Colonic mucosa (tissue), 4 donors: ENCODE measurements at places on chromosomes 2 and 18.

DNA sequence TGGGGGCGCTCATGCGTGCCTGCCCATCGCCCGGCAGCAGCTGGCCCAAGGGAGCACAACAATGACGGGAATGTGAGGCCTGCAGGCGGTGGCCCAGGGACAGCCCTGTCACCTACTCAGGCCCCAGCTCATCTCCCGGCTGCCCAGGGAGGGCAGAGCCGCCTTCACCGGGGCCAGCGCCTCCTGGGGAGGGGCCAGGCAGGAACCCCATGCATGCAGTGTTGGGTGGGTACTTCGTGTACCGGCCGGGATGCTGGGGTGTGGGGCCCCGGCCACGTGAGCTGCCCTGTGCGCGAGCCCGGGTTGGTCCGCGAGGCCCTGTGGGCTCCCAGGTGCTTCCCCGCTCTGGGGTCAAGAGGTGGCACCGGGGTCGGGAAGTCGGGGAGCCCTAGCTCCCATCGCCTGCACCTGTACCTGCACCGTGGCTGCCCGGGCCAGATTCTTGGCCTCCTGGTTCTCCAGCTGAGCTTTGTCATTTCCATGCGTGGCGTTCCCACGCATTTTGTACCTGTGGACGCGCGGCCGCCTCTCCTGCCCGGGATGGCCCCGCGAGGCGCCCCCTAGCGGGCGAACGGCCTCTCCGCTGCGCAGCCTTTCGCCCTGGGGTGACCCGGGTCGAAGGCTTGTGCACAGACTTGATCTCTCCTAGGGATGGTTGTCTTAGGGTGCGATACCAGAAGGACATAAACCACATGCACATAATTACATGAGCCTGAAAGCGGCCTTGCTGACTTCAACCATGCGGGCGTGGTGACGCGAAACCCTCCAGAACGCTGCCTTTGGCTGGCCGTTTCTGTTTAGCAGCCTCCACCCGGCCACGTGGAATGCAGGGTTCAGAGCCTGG, 950 bp downstream of the KLHL30 start:
- H3K4me1 ChIP-seq: peaks cover 7% of the 10 kb centered on the region
- DNase-seq: no peak
- H3K27ac ChIP-seq: no peak overlapping the region
- no peaks in the 10 kb centered on the region for H3K36me3 ChIP-seq
- no peaks in the 10 kb centered on the region for H3K27me3 ChIP-seq

- H3K27ac ChIP-seq: no peak overlapping the region
- H3K27me3 ChIP-seq: peaks cover 20% of the 10 kb centered on the region
Measured at GRCh38 chr2:131034122-131035051, 58.9 kb downstream of the FAM168B start.

DNA sequence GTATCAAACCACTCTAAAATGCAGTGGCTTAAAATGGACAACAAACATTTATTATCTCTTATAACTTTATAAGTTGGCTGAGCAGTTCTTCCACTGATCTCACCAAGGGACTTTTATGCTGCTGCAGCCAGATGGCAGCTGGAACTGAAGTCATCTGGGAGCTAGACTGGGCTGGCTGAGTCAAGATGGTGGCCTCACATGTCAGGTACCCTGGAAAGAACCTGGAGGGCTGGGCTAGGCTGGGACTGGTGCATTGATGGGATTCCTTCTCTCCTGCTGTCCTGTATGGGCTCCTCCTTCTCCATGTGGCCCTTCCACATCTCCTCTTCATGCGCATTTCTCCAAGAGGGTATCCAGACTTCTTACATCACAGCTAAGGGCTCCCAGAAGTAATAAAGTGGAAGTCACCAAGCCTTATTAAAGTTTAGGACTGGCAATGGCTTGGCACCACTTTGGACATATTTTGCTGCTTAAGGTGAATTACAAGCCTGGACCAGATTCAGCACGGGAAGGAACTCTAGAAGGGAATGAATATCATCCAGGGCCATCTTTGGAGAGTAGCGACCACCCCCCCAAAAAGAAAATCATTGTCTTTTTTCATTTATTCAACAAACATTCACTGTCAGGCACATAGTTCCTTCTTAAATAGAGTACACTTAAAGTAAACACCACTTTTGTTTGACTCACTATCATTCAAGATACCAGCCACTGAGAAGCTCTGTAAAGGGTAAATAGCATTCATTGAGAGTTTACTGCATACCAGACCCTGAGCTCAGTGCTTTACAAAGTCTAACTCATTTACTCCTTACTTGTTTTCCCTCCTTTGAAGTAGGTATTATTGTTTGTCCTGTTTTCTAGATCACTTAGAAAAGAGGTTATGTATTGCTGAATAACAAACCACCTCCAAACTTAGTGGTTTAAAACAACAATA, 138.0 kb downstream of the ZFP36L2 start:
- H3K4me3 ChIP-seq: no peak overlapping the region
- DNase-seq: no peak

DNA sequence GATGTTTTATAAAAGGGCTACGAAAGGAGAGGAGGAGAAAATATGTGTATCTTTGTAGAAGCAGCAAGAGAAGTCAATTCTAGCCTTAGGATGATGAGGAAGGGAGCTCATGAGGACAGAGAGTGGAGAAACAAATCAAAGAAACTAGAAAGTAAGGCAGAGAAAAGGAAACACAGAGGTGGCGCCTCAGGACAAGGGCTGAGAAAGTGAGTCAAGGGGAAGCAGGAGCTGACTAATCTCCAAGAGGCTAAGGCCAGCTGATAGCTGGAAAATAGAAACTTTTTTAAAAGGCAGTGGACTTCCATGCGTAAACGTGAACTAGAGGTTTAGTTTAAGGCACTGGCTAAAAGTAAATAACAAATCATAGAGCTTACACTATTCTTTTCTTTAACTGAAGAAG, 173.3 kb downstream of the ANKRD44 start:
- no peak overlapping the region for H3K27ac ChIP-seq
- no peaks in the 10 kb centered on the region for H3K36me3 ChIP-seq
- no peaks in the 10 kb centered on the region for H3K4me1 ChIP-seq
- no peak overlapping the region for H3K4me3 ChIP-seq
- no peaks in the 10 kb centered on the region for H3K27me3 ChIP-seq
- no peak for DNase-seq

GRCh38 chr2:9200633-9201015, 6.0 kb upstream of the ASAP2 start:
- H3K27ac ChIP-seq: no peak overlapping the region
- no peak overlapping the region for H3K4me3 ChIP-seq
- H3K27me3 ChIP-seq: no peaks in the 10 kb centered on the region

- DNase-seq: no peak
- no peaks in the 10 kb centered on the region for H3K27me3 ChIP-seq
- H3K4me1 ChIP-seq: no peaks in the 10 kb centered on the region
- no peak overlapping the region for H3K4me3 ChIP-seq
- no peaks in the 10 kb centered on the region for H3K36me3 ChIP-seq
Measured at GRCh38 chr18:14976736-14977430, 228.9 kb downstream of the ANKRD30B start.

DNA sequence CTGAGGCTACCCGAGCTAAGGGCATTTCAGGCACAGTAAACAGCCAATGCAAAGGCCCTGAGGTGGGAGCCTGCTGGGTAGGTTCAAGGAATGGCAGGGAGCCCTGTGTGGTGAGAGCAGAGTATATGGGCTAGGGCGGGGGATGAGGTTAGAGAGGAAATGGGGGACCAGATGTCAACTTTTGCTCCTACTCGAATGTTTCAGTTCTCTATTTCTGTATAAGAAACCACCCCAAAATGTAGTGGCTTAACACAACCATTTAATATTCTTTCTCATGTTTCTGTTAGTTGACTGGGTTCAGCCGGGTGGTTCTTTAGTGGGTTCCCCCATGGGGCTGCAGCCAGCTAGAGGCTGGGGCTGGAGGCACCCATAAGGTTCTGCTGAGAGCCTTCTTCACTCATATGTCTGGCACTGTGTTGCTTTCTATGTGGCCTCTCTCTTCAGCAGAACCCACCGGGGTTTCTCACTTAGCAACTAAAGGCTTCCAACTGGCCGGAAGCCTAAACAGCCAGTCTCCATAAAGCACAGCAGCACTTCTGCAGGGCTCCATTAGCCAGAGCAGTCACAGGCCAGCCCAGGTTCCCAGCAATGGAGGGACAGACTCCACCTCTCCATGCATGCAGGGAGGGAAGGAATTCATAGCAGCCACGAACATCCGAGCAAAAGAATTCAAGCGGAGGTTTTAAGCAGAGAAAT, 5.6 kb upstream of the ATOH8 start:
- no peak for DNase-seq
- peaks cover 2% of the 10 kb centered on the region for H3K4me1 ChIP-seq
- no peak overlapping the region for H3K27ac ChIP-seq

DNA sequence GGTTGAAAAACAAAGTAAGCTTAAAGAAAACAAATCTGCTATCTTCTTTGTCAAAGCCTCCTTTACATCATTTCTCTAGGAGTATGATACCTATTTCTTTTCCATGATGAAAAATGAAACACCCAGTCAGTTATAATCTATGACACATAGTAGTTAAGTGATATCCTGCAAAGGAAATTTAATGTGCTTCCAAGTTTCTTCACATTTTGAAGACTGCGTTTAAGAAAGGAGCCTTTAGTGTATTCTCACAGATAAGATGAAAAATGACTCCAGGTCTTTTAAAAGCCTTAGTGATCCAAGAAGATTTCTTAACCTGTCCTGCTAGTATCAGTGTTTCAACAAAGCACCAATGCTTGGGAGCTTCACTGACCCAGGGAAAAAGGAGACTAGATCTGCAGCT, 356.7 kb downstream of the CCDC85A start:
- no peaks in the 10 kb centered on the region for H3K4me1 ChIP-seq
- H3K27me3 ChIP-seq: no peaks in the 10 kb centered on the region
- DNase-seq: no peak
- H3K36me3 ChIP-seq: no peaks in the 10 kb centered on the region

DNA sequence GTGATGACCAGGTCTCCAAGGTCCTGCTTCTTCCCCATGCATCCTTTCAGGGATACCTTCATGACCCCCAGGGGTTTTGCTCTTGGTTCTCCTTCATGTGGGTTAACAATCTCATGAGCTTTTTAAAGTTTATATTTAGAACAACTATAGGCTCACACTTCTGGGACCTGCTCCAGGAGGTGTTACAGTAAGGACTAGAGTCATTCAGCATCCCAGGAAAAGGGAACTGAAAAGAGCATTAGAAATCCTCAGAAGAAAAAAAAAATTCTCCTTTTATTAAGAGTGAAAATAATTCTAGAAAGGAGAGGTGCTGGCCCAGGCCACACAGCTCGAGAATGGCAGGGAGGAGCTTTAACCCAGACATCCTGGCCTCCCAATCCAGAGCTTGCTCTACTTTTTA, 66.5 kb downstream of the SETBP1 start:
- H3K4me1 ChIP-seq: no peaks in the 10 kb centered on the region
- DNase-seq: no peak
- H3K27ac ChIP-seq: no peak overlapping the region
- no peak overlapping the region for H3K4me3 ChIP-seq
- no peaks in the 10 kb centered on the region for H3K36me3 ChIP-seq

- H3K36me3 ChIP-seq: no peaks in the 10 kb centered on the region
- no peak overlapping the region for H3K27ac ChIP-seq
- H3K27me3 ChIP-seq: no peaks in the 10 kb centered on the region
Measured at GRCh38 chr2:200484934-200485333, 24.9 kb downstream of the KCTD18 start.

DNA sequence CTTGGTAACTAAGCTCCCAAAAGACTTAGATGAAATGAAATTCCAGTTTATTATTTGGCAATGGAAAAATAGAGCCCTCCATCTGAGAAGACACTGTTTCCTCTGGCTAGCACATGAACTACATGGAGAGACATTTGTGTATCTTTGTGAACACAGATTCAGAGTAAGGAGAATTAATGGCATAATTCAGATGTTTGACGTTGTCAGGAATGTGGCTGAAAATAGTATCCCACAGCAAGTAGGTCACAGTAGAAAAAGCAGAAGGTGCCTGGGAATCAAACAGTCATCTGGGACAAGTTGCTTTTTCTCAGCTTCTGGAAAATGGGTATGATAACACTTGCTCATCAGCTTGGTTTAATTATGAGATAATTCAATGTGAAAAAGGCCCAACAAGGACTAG, 288.6 kb downstream of the PTPRM start:
- no peaks in the 10 kb centered on the region for H3K36me3 ChIP-seq
- H3K4me1 ChIP-seq: no peaks in the 10 kb centered on the region
- no peaks in the 10 kb centered on the region for H3K27me3 ChIP-seq
- no peak for DNase-seq
- no peak overlapping the region for H3K27ac ChIP-seq

DNA sequence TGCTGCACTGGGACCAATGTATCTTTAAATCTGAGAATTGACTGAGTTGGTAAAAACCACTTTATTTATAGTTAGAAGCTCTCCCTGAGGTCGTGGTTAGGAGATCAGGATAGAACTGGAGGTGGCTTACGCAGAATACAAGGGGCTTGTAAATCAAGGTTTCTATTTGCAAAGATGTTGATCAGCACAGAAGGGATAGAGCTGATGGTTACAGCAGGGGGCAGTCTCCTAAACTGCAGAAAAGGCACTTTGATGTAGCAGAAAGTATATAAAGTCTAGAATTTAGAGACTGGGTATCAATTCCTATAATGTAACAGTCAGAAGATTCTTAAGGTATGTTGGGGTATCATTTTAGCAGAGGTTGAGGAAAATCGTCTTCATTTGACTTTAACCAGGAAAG, 25.2 kb upstream of the ACVR1 start:
- no peaks in the 10 kb centered on the region for H3K36me3 ChIP-seq
- no peak overlapping the region for H3K27ac ChIP-seq
- no peaks in the 10 kb centered on the region for H3K27me3 ChIP-seq
- DNase-seq: no peak

GRCh38 chr2:196703695-196704094, 64.2 kb downstream of the CCDC150 start:
- no peak overlapping the region for H3K4me3 ChIP-seq
- H3K36me3 ChIP-seq: no peaks in the 10 kb centered on the region
- H3K27ac ChIP-seq: no peak overlapping the region
- H3K27me3 ChIP-seq: no peaks in the 10 kb centered on the region

DNA sequence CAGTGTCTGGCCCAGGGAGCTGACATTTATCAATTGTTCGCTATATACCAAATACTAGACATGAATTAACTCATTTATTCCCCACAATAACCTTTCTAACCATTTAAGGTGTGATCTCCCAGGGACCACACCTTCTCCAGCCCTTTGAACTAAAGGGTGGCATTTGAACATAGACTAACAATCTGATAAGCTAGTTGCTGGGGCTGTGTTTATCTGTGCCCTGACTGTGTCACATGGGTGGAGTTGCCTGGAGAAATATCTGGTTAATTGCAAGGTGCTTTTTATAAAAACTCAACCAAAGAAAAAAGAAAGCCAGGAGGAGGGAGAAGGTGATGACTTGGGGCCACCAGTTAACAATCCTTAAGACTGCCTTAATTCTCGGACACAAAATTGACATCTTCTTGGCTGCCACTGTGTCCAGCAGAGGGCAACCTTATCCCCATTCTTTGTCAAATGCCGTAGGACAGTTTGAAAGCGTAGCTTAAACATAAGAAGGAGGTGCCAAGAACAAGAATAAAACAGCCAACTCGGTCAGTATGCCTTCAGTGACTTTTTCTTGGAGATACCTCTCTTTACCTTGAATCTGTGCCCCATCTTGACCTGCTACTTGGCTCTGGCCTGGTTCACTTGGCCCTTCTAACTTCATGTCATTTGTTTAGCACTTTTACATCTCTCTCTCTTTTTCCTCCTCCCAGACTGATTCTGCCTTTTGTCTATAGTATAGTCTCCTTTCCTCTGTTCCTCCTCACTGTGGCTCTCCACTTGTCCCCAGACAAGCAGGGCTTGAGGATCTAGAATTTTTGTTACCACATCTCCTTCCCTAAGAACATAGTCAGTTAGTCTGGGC, 183.4 kb downstream of the MYO3B start:
- H3K27me3 ChIP-seq: no peaks in the 10 kb centered on the region
- no peaks in the 10 kb centered on the region for H3K36me3 ChIP-seq
- H3K27ac ChIP-seq: no peak overlapping the region
- no peaks in the 10 kb centered on the region for H3K4me1 ChIP-seq
- H3K4me3 ChIP-seq: no peak overlapping the region
